ENCODE measurements at places on chromosomes 2 and 18.

DNA sequence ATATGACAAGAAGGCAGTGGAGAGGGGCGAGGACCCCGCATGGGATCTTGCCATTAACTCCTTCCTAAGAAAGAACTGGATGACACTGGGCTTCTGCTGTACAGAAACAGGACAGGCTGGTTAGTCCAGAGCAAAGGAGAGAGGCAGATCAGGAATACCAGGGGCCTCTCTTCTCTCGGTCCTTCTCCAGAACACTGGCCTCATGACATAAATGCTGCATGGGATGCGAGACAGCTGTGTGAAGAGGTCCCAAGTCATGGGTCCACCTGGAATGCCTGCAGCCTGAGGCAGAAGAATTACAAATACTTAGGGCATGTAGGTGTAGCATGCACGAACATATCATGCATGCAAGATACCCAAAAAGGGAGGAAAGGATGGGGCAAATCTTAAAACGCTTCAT lies 9.1 kb downstream of the MBOAT2 start:
- peaks cover 10% of the 10 kb centered on the region for H3K4me1 ChIP-seq
- H3K36me3 ChIP-seq: no peaks in the 10 kb centered on the region
- no peak for DNase-seq
- H3K4me3 ChIP-seq: no peak overlapping the region
- no peaks in the 10 kb centered on the region for H3K27me3 ChIP-seq

DNA sequence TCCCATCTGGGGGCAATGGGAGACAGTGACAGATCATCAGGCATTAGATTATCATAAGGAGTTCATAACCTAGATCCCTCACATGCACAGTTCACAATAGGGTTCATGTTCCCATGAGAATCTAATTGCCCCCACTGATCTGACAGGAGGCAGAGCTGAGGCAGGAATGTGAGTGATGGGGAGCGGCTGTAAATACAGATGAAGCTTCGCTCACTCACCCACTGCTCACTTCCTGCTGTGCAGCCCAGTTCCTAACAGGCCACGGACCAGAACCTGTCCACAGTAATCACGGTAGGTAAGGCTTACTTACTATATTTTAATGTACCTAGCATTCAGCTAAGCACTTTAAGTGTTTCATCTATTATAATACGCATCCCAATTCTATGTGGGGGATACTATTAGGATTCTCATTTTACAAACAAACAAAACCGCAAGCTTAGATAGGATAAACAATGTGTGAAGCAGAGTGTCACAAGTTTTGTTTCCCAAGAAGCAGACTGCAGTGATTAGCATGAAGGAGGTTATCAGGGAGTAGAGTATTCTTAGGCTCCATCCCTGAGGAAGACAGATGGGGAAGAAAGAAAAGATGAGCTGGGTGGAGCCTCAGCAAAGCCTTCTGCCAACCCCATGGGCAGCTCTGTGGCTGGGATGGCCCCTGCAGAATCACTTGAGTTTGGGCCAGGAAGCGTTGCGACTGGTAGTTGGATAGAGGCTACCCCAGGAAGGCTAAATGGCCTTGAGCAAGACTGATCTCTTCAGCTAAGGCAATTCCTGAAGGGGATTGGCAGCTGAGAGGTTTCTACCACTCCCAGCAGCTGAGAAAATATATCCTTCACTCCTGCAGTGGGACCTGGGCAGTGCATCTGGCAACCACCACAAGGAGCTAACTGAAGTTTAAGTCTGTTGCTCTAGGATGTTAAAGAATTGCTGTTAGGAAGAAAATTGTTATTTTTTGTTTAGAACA lies 133.1 kb downstream of the MREG start:
- H3K27me3 ChIP-seq: no peaks in the 10 kb centered on the region
- no peaks in the 10 kb centered on the region for H3K4me1 ChIP-seq
- H3K4me3 ChIP-seq: no peak overlapping the region
- no peak for DNase-seq

- H3K36me3 ChIP-seq: no peaks in the 10 kb centered on the region
- no peaks in the 10 kb centered on the region for H3K27me3 ChIP-seq
- no peak overlapping the region for H3K27ac ChIP-seq
- H3K4me1 ChIP-seq: peaks cover 41% of the 10 kb centered on the region
Measured at GRCh38 chr18:56789004-56789888, 138.1 kb downstream of the WDR7 start.

- H3K4me1 ChIP-seq: no peaks in the 10 kb centered on the region
- DNase-seq: no peak
- H3K36me3 ChIP-seq: no peaks in the 10 kb centered on the region
- H3K27ac ChIP-seq: no peak overlapping the region
Measured at GRCh38 chr18:75898651-75899050, 471.1 kb upstream of the SMIM21 start.

DNA sequence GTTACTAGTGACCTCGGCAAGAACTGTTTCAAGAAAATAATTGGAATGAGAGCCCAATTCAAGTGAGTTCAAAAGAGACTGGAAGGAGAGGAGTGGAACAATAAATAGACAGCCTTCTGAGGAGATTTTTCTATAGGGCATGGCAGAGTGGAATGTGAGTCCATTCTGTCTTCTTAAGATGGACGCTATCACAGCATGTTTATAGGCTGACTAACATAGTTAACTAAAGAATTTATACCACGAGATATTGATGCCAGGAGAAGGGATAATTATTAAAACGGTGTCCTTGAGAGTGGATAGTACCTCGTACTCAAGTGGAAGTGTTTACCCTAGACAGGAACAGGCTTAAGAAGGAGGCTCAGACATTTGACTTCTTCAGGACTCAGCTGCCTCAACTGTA lies 143.5 kb upstream of the RBBP8 start:
- no peaks in the 10 kb centered on the region for H3K36me3 ChIP-seq
- DNase-seq: no peak
- no peaks in the 10 kb centered on the region for H3K27me3 ChIP-seq
- peaks cover 17% of the 10 kb centered on the region for H3K4me1 ChIP-seq
- no peak overlapping the region for H3K27ac ChIP-seq

DNA sequence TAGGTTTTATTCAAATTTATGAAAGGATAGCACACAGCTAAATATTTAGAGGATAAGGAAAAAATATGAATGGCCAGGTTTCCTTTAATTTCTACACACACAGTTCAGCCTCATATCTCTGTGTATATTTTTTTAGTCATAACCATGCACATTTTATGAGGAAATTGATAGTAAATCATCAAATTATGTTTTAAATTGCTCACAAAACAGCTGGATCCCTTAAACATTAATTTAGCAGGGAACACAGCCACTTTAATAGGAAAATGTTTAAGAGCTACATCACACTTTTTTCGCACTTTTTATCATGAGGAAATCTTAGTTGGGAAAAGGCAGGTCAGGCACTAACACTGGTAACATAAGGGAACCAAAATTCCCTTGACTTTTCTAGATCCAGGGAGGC lies 65.4 kb downstream of the PDE1A start:
- H3K4me3 ChIP-seq: no peak overlapping the region
- DNase-seq: no peak
- H3K27ac ChIP-seq: no peak overlapping the region
- no peaks in the 10 kb centered on the region for H3K4me1 ChIP-seq
- H3K36me3 ChIP-seq: no peaks in the 10 kb centered on the region
- H3K27me3 ChIP-seq: no peaks in the 10 kb centered on the region

DNA sequence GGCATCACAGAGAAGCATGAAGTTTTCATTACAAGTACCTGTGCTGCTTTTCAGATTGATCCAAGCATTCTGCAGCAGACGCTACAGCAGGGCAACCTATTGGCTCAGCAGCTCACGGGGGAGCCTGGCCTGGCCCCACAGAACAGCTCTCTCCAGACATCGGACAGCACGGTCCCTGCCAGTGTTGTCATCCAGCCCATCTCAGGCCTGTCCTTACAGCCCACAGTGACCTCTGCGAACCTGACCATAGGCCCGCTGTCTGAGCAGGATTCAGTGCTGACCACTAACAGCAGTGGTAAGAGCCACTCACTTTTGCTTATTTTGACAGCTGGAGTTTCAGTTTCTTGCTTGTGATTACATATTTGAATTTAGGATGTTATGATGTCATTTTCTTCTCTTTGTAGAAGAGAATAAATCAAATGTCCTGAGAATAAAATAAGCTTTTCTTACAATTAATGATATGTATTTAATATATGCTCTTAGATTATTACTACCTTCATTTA lies 104.9 kb downstream of the ZNF236 start:
- H3K4me1 ChIP-seq: no peaks in the 10 kb centered on the region
- no peak overlapping the region for H3K4me3 ChIP-seq

- no peak for DNase-seq
- H3K36me3 ChIP-seq: peaks cover 3% of the 10 kb centered on the region
- H3K4me3 ChIP-seq: no peak overlapping the region
- peaks cover 10% of the 10 kb centered on the region for H3K4me1 ChIP-seq
- no peaks in the 10 kb centered on the region for H3K27me3 ChIP-seq
Measured at GRCh38 chr2:101847661-101848339, 144.0 kb upstream of the IL1R2 start.

DNA sequence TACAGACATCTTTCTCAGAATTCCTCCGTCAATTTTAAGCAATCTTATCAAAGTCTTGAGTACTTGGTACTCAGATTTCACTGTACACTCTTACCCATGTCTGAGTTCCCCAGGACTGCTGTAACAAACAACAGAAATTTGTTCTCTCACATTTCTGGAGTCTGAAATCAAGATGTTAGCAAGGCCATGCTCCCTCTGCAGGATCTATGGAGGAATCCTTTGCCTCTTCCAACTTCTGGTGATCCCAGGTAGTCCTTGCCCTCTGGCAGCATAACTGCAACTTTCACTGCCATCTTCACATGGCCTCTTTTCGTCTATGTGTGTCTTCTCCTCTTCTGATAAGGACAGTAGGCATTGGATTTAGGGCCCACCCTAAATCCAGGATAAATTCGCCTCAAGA lies 17.1 kb upstream of the CACNB4 start:
- no peak overlapping the region for H3K4me3 ChIP-seq
- H3K36me3 ChIP-seq: no peaks in the 10 kb centered on the region
- H3K27me3 ChIP-seq: no peaks in the 10 kb centered on the region
- H3K4me1 ChIP-seq: no peaks in the 10 kb centered on the region
- no peak overlapping the region for H3K27ac ChIP-seq

GRCh38 chr18:45730832-45731575 lies 7.0 kb downstream of the SLC14A1 start:
- no peaks in the 10 kb centered on the region for H3K4me1 ChIP-seq
- H3K27ac ChIP-seq: no peak overlapping the region
- H3K4me3 ChIP-seq: no peak overlapping the region
- no peaks in the 10 kb centered on the region for H3K36me3 ChIP-seq

- peaks cover 5% of the 10 kb centered on the region for H3K36me3 ChIP-seq
- DNase-seq: no peak
- H3K27me3 ChIP-seq: no peaks in the 10 kb centered on the region
- H3K4me1 ChIP-seq: no peaks in the 10 kb centered on the region
Measured at GRCh38 chr2:188243381-188243780, 48.3 kb upstream of the GULP1 start.

DNA sequence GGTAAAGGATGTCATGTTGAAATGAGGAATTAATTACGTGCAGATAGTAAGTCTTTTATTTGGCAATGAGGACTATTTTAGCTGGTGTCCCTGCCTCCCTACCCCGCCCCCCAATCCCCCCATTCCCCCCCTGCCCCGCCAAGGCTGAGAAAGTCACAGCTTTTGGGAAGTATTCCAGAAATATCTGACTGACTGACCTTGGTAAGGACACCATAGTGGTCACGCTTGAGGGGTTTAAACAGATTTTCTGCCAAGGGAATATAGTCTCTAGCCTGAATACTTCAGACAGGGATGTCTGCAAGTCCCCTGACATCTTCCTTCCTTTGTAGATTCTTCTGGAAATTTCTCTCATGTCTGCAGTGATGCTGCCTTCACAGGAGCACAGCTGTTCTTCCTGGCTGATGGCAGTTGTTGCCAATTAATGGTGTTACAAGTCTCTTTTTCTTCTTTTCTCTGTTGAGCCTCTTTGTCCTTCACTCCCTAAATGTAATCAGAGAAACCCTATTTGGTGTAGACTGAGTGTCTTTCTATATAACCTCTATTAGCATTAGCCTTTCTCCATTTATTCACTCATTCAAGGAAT lies 53.7 kb upstream of the MGAT5 start:
- H3K36me3 ChIP-seq: no peaks in the 10 kb centered on the region
- peaks cover 35% of the 10 kb centered on the region for H3K4me1 ChIP-seq
- no peaks in the 10 kb centered on the region for H3K27me3 ChIP-seq

- H3K4me1 ChIP-seq: no peaks in the 10 kb centered on the region
- H3K4me3 ChIP-seq: no peak overlapping the region
- H3K27me3 ChIP-seq: no peaks in the 10 kb centered on the region
- no peak for DNase-seq
- H3K36me3 ChIP-seq: no peaks in the 10 kb centered on the region
- no peak overlapping the region for H3K27ac ChIP-seq
Measured at GRCh38 chr2:53242090-53242489, 525.5 kb upstream of the CHAC2 start.

DNA sequence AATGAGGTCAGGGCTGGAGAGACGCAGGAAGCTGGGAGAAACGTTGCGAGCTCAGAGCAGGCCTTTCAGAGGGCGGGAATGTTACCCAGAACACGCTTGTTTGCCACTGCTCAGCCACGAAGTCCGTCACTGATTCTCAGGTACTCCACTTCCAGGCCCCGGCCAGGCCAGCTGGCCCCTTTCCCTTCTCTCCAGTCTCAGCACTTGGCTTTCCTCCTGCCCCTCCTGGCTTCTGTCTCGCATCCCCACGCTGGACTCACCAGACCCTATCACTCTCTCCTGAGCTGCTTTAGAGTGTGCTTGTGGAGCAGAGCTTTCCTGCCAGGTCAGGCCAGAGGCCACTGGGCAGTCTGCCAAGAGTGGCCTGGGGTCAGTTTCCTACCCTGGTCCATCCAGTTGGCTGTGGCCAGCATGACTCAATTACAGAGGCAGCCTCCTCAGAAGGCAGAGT lies 151.4 kb downstream of the TWIST2 start:
- H3K36me3 ChIP-seq: no peaks in the 10 kb centered on the region
- DNase-seq: no peak
- no peaks in the 10 kb centered on the region for H3K27me3 ChIP-seq
- no peaks in the 10 kb centered on the region for H3K4me1 ChIP-seq
- H3K4me3 ChIP-seq: no peak overlapping the region

- no peak for DNase-seq
- H3K27me3 ChIP-seq: no peaks in the 10 kb centered on the region
- no peak overlapping the region for H3K4me3 ChIP-seq
Measured at GRCh38 chr2:60512641-60513040, 40.8 kb downstream of the BCL11A start.

DNA sequence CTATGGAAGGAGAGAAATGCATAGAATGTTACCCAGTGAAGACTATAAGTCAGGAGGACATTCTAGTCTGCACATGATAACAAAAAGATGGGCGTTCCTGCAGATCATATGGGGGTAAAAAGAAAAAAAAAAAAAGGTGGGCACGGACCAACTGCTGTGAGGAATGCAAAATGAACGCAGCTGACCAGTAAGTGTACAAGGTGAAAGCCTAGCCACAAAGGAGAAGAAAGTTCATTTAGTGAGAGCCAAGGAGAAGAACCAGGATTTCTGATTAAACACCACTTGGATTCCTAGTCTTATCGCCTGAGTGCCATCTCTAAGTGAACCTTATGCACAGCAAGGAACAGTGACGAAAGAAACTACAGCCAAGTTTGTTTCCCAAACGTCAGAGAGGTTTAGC lies 26.5 kb downstream of the RBMS1 start:
- no peaks in the 10 kb centered on the region for H3K4me1 ChIP-seq
- no peak for DNase-seq
- no peaks in the 10 kb centered on the region for H3K36me3 ChIP-seq
- no peak overlapping the region for H3K4me3 ChIP-seq

Measured in neural progenitor cell (in vitro differentiated cells).